A549 treated with AZD2906 at 1 μM for 4 hours (cell line): ENCODE measurements at places on chromosomes 3 and 15. TPM values are rescaled to one million over a fixed set of nuclear protein-coding genes. Genes with fewer than 3 reads are reported as not detected.

PTPRG gene
- total RNA-seq: 1.9 to 2.6 TPM (median 2.5 TPM) in 5 replicates

MUC20 gene
- 0.30 to 0.87 TPM (median 0.61 TPM) in 5 replicates for total RNA-seq

EFCC1 gene
- 0.02 TPM in 1 of 5 replicates, not detected in the others for total RNA-seq

AP3B2 gene
- 0.40 to 0.98 TPM (median 0.68 TPM) in 5 replicates for total RNA-seq

P2RY14 gene
- total RNA-seq: not detected in 5 replicates

SLC24A1 gene
- total RNA-seq: 3.3 to 4.4 TPM (median 4.0 TPM) in 5 replicates

AGTR1 gene
- 0.45 to 0.76 TPM (median 0.61 TPM) in 5 replicates for total RNA-seq

TMCO5A gene
- not detected in 5 replicates for total RNA-seq

SLC38A3 gene
- total RNA-seq: 0.03 to 0.15 TPM (median 0.13 TPM) in 4 of 5 replicates, not detected in the other

CLDN18 gene
- total RNA-seq: not detected in 5 replicates

VIPR1 gene
- 2.0 to 2.5 TPM (median 2.1 TPM) in 5 replicates for total RNA-seq

PPM1L gene
- 0.46 to 0.68 TPM (median 0.55 TPM) in 5 replicates for total RNA-seq

IL20RB gene
- 0.76 to 1.1 TPM (median 0.98 TPM) in 5 replicates for total RNA-seq

ATG3 gene
- 43.0 to 51.2 TPM (median 48.4 TPM) in 5 replicates for total RNA-seq

SELENOK gene
- 18.8 to 22.7 TPM (median 19.0 TPM) in 5 replicates for total RNA-seq

CMSS1 gene
- total RNA-seq: 40.0 to 56.7 TPM (median 55.7 TPM) in 5 replicates

TM4SF4 gene
- total RNA-seq: 26.2 to 36.4 TPM (median 30.7 TPM) in 5 replicates

TRIM42 gene
- not detected in 5 replicates for total RNA-seq

PARP6 gene
- 44.5 to 63.4 TPM (median 61.9 TPM) in 5 replicates for total RNA-seq

SLC28A2 gene
- 0.03 to 0.05 TPM in 2 of 5 replicates, not detected in the others for total RNA-seq
